ENCODE measurements at places on chromosomes 4 and X. TPM values are rescaled to one million over a fixed set of nuclear protein-coding genes. Genes with fewer than 3 reads are reported as not detected.

Gene HOPX
- total RNA-seq = not detected

DNA sequence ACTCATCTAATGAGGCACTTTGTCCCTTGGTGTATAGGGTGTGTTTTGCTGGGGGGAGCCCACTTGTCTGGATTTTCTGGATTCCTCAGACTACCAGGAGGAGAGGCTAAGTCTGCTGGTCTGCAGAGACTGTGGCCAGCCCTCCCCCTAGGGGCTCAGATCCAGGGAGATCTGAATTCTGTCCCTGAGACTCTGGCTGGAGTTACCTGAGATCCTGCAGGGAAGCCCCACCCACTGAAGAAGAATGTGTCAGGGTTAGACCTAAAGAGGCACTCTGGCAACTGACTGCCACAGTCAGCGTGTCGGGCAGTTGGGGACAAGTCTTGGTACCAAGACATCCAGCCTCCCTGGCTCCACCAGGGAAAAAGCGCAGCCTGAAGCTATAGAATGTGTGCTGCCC, 138.9 kb downstream of the DCAF12L2 start:
- no peak for DNase-seq

DNA sequence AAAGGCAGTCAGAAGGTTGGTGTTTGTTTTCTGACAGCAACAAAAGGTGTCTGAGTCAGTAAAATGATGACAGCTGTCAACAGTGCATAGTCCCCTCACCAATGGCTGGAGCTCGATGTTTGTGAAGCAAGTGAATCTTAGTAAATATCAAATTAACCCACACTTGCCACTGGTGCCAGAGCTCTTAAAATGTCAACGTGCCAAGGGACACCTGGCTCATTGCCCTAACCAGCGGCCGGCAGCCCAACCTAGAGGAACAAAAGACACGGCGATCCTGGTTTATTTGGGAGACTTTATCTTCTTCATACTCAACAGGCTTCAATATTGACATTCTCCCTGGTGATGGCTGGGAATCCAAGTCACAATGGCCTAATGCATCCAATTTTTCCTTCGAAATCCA, 143.4 kb downstream of the CPEB2 start:
- no peak for DNase-seq

Gene CSAG3
- 2.2 TPM for total RNA-seq

- DNase-seq = no peak
Measured at GRCh38 chr4:168475745-168476144, 4.5 kb downstream of the DDX60L start.

DNA sequence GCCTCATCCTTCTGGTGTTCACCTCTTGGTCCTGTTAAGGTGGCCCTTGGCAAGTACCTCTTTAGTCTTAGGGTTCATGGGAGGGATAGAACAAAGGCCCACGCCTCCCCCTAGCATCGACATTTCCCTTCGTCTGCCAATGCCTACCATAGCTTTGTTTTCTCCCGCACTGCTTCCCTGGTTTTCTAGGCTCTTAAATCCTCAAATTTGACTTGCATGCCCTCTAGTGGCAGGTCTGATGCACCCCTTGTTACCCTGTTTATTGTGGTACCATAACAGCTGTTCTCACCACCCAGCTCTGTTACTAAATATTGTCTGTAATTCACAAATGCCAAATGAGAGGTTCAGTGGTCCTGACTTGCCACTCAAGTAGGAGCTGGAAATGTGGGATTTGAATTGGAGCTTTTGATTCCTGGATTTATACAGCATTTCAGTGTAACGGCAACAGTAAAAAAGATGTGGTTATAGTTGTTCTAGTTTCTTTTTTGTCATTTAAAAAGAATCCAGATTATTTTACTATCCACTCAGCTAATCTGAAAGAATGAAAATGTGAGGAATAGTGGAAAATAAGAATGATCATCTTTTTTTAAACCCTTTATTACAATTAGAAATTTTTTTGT, 100.1 kb downstream of the REPS2 start:
- DNase-seq = peak; percentile 53

Gene CDKL5
- total RNA-seq = 2.7 TPM

Gene TTC29
- 0.72 TPM for total RNA-seq

DNA sequence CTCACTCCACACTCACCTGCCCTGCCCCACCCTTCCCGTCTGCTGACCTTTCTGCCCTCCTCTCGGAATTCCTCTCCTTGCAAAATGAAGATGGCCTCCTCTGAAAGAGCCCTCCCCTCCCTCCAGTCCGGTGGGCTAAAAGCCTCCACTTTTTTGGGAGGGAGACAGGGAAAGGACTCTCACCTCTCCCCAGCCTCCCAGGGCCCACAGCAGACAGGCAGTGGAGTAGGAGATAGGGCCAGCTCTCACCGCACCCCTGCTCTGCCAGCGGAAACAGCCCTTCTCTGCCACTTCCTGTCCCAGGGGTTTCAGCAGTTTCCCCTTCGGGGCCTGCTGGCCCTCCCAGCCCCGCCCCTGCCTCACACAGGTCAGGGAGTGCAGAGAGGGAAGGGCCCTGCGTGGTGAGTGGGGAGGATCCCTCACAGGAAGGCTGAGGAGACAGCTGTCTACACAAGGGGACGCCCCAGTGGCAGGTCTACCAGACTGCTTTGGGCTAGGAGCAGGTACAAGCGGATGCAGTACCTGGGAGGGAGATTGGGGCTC, 18.2 kb downstream of the ELF4 start:
- no peak for DNase-seq

Gene TLR10
- not detected for total RNA-seq

DNA sequence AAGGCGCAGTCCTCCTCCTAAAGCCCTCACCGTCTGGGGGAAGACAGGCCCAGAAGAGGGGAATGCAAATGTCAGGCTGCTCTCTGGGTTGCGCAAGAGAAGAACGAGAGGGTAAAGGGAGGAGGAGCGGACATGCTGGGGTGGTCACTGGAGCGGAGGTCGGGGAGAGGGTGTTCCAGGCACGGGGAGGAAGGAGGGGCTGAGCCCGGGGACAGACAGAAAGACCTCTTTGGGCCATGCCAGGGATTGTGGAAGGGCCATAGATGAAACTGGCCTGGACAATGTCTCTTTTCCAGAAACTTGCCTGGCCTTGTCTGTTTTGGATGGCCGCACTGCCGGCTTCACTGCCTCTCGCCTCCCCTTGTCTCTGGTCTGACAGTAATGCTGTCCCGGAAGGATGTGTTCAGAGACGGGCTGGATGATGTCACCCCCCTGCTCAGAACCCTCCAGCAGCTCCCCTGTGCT, 121.0 kb downstream of the SORCS2 start:
- no peak for DNase-seq

- DNase-seq = no peak
Measured at GRCh38 chrX:119150163-119151050, 22.8 kb upstream of the KIAA1210 start.

GRCh38 chrX:141220342-141221008, 21.8 kb downstream of the SPANXC start:
- DNase-seq = peak; percentile 78

GRCh38 chr4:16967722-16968121, 69.3 kb upstream of the LDB2 start:
- DNase-seq = peak; percentile 48

Gene PDZD4
- total RNA-seq = 0.68 TPM

GRCh38 chr4:86482306-86483172, 111.6 kb upstream of the PTPN13 start:
- peak; percentile 50 for DNase-seq

Gene AR
- total RNA-seq = 13.0 TPM

DNA sequence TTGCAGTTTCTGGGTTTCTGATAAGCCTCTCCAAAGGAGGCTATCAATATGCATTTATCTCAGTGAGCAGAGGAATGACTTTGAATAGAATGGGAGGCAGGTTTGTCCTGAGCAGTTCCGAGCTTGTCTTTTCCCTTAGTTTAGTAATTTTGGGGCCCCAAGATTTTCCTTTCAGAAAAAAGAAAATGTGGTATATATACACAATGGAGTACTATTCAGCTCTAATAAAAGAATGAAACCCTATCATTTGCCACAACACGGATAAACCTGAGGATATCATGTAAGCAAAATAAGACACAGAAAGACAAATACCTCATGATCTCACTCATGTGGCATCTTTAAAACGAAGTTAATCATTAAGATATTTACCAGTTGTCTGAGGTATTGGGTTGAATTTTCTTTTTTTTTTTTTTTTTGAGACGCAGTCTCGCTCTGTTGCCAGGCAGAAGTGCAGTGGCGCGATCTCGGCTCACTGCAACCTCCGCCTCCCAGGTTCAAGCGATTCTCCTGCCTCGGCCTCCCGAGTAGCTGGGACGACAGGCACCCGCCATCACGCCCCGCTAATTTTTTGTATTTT, 540 bp downstream of the ZNF721 start:
- DNase-seq = no peak

- DNase-seq = no peak
Measured at GRCh38 chr4:130636486-130636885, 1540.5 kb downstream of the C4orf33 start.

DNA sequence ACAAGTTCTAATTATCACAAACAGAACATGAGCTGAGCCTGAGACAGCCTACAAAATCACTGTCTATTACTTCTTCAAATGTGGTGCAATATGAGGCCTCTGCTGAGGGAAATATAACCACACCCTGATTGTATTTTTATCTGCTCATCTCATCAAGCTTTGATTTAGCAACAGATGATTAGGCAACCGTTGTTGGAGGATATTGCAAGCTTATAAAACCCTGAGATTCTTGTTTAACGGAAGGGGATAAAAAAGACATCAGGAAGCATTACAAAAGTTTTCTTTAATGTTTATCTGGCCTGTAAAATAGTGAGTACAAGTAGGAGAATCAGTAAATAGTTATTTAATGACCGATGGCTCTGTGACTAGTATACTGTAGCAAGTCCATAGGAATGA, 108.5 kb downstream of the ZNF330 start:
- peak; percentile 25 for DNase-seq

DNA sequence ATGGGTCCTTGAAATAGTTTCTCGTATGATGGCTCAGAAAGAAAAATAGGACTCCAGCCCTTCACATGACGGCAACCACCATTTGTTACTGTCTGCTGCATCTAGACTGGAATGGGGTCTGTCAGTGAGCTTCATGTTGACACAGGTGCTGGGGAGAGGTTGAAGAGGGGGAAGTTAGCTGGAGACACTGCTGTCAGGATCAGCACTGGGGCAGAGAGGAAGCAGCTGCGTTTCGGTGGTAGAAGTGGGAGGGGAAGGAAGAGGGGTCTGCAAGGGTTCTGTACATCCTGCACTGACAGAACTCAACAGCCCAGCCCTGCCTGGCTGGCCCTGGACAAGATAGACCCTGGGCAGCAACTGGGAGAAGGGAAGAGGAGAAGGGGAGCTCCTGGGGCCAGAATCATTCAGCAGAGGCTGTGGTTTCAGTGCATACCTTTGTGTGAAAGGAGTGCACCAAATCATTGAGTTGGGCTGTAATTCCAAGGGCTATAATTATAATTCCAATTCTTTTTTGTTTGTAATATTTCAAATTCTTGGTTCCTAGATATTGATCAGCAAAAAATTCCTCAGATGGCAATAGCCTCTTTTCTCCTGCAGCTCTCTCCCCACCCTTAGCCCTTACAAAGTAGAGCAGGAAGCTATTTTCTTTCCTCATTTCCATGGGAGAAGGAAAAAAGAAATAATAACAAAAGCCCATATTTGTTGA, 119.4 kb upstream of the C1GALT1C1 start:
- DNase-seq = no peak

DNA sequence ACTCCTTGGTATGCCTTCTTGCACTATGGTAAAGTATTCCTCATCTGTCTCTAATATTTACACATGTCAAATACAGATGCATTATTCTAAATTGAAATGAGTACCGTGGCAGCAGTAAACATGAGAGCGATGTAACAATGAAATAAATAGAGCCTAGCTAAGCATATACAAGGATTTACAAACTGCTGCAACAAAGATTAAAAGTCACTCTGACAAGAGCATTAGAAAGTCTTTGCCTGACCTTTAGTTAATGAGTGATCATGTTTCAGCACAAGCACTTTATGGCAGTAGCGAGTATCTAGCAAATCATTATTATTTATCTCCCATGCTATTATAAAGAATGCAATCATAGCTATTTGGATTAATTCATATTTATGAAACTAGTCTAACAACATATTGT, 547.0 kb upstream of the NDST4 start:
- DNase-seq = no peak

DNA sequence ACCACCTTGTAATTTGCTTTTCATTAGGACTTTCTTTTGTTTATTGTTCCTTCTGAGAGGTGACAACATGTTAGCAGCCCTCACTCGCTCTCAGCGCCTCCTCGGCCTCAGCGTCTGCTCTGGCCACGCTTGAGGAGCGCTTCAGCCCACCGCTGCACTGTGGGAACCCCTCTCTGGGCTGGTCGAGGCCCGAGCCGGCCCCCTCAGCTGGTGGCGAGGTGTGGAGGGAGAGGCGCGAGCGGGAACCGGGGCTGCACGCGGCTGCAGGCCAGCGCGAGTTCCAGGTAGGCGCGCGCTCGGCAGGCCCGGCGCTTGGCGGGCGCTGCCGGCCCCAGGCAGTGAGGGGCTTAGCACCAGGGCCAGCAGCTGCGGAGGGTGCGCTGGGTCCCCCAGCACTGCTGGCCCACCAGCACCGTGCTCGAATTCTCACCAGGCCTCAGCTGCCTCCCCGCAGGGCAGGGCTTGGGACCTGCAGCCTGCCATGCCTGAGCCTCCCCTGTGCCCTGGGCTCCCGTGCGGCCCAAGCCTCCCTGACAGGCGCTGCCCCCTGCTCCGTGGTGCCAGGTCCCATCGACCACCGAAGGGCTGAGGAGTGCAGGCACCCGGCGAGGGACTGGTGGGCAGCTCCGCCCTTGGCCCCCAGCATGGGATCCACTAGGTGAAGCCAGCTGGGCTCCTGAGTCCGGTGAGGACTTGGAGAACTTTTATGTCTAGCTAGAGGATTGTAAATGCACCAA, 9.2 kb upstream of the AP1AR start:
- DNase-seq = no peak

GRCh38 chrX:103699243-103699642, 11.5 kb upstream of the TMEM31 start:
- no peak for DNase-seq

DNA sequence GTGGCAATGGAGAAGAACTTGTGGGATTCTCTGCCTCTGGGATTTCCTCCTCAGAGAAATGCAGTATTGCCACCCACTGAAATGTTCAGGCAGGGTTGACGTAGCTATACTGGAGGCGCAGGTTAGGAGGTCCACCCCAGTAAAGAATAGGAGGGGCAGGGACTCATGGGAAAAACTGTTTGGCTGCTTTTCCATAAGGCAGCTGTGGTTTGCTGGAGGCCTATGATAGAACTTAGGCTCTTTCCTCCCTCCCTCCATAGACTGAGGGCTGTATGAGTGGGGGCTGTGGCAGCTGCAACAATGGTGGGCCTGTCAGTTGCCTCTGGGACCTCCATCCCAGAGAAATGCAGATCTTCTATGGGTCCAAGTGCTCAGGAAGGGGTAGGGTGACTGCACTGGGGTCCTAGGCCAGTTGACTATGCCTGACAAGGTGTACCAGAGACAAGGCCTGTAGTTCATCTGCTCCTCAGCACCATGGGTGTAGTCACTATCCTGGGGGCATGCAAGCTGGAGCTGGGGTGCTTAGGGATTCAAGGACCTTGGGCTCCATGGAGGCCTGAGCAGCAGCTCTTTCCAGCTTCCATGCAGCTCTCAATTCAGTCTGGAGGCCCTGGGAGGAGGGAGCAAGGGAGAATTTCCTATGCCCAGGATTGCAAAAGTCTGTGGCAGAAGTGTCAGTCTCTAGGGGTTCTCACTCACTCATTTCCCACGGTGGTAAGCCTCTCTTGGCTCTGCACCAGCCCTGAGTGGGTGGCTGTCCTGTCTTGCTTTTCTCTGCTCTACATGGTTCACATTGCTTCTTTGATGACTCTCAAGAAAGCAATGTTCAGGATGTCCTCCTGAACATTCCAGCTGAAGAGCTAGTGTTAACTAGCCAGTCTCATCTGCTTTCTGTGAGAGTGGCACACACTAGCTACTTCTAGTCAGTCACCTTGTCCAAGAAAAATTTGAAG, 353.0 kb downstream of the IDS start:
- DNase-seq = peak; percentile 60
